ENCODE measurements at places on chromosomes 2 and 18.

- no peak for DNase-seq
Observed at GRCh38 chr2:223047260-223047761, 4.7 kb upstream of the KCNE4 start.

DNA sequence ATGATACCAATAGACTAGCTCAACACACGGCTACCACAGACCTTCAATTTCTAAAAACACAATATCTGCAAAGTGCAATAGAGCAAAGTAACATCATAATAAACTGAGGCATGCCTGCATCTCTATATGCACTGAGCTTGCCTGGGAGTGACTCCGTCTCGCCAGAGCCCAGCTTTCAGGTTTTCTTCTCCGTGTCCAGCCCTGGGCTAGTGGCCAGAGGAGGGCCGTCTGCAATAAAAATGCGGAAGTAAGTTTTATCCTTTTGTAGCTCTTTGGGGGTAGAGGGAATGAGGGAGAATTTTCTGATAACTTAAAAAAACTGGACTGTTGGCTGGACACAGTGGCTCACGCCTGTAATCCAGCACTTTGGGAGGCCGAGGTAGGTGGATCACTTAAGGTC lies 41.0 kb upstream of the GPR17 start:
- no peak for DNase-seq

DNA sequence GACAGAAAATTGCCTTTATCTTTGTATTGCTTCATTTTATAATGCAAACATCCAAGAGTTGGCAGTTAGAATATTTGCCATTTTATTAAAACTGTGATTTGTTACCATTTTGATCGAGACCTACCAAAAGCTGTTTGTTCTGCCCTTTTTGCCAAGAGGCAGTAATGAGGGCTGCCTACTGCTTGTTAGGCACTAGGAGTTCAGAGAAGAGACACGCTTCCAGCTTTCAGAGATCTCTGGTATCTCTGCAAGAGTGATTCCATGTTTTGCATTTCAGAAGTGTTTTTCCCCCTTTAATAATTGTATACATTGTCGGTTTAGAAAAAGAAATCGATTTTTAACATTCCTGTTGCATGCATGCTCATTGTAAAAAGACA lies 628 bp downstream of the MRPL30 start:
- no peak for DNase-seq

- DNase-seq = no peak
Observed at GRCh38 chr2:105313877-105314276, 15.7 kb downstream of the TGFBRAP1 start.

GRCh38 chr18:56563568-56563967 lies 74.8 kb downstream of the TXNL1 start:
- no peak for DNase-seq

DNA sequence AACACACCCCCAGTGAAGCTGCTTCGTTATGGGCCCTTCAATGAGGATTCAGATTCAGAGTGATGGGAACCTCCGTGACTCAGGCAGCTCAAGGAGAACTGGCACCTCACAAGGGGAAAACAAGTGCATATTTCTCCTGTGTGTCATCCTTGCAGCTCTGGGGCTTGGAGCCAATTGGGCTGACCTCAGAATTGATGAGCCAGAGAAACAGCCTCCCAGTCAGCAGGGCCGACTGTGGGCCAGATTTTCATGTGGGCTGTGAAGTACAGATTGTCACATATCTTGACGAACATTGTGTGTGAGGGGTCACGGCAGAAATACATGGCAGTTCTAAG lies 189.6 kb upstream of the SP5 start:
- no peak for DNase-seq

DNA sequence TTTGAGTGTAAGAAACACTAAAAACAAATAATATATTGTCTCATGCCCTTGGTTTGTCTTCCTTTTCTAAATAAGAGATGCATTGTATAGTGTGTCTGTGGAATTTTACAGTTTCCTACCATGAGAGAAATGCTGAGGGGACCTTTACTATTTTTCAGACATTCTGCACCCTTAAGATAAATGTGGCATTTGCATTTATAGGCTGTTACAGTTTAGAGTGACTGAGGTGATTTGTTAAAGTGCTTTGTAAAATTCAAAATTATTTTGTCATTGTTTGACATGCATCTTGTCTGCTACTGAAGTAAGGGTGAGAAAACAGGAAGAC lies 78.9 kb upstream of the ZSWIM2 start:
- DNase-seq = no peak

GRCh38 chr2:54439582-54439981 lies 16.5 kb upstream of the SPTBN1 start:
- no peak for DNase-seq

DNA sequence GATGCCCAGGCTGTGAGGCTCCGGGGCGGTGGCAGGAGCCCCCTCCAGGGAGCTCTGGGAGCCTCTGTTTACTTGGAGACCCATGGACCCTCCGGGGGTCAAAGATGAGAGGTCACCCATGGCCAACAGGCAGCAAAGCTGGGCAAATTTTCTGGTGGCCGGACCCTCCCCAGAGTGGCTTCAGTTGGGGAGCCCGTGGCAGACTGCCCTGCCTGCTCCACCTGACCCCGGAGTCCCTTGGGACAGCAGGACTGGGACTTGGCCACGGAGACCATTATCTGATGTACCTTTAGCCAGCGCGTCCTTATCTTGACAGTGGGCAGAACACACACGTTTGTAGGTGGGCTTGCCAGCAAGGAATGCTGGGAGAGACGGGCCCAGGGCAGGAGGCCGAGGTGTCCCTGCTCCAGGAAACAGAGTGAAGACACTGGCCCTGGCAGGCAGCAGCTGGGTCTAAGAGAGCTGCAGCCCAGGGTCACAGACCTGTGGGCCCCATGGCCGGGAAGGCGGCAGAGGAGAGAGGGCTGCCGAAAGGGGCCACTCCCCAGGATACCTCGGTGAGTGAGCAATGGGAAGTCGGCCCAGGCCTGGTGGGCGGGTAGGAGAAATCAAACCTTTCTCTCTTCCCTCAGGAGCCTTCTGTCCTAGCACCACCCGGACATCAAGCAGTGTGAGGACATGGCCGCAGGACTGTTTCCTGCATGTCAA lies at the start of the genes ABCG5 and ABCG8:
Gene ABCG5 (minus strand): TSS at position 280 of the 708 bp plus-strand sequence. CDS start 160 bp downstream, at position 120.
Gene ABCG8 (plus strand): TSS at position 412 of the 708 bp plus-strand sequence. CDS start 83 bp downstream, at position 495.
- DNase-seq = no peak

- no peak for DNase-seq
Observed at GRCh38 chr2:18065249-18065648, 186.8 kb downstream of the KCNS3 start.

DNA sequence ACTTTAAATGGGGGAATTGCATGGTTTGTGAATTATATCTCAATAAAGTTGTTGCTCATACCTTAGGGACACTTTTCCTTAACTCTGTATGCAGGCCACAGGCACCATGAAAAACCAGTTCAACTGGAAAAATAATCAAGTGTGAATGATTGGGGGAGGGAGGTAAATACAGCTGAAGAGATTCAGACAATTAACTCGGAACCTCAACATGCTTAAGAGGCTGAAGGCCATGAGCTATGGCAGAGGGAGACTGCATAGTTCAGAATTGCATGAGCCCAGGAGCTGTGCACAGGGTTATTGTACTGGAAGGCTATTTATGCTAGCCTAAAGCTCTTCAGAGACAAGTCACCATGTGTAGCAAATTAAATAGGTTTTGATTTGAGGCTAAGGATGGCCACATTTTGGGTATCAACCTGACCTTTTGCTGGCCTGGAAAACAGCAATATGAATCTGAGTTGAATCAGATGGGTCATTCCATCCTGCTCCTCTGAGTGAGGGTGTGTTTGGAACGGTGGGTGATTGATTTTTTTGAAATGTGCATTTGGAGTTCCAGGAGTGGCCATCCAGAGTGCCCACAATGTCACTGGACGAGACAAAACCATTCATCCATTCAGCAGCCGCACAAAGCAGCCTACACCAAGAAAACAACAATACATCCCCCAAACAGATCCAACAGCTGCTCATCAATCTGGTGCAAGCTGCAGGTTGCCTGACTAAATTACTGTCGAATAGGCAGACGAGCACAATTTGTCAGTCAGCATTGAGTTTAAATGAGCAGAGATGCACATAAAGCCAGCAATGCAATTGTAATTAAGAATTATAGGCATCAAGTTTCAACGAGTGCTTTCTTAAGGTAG lies 42.5 kb downstream of the HRH4 start:
- DNase-seq = no peak

DNA sequence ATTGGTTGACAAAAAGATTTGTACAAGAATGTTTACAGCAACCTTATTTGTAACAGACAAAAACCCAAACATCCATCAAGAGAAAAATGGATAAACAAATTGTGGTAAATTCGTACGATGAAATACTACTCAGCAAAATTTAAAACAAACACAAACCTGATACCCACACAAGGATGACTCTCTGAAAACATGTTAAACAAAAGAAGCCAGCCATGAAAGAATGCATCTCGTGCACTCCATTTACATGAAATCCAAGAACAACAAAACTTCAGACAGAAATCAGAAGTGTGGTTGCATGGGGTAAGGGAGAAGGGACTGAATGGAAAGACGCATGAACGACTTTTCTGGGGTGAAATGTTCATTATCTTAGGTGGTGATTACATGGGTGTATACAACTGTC lies 93.4 kb downstream of the SLC25A12 start:
- no peak for DNase-seq

- DNase-seq = peak; percentile 53
Observed at GRCh38 chr2:96801786-96802595, 14.1 kb upstream of the CNNM3 start.

- no peak for DNase-seq
Observed at GRCh38 chr2:4715065-4715464, 977.1 kb upstream of the SOX11 start.

GRCh38 chr18:25283781-25284180 lies 68.2 kb downstream of the ZNF521 start:
- DNase-seq = no peak

Measured in stimulated activated CD4-positive, alpha-beta T cell treated with anti-CD3 and anti-CD28 coated beads, TNF-alpha, amount 100 ng/mL, for 24 hours (primary cell).